ENCODE measurements at places on chromosomes 3 and 15. TPM values are rescaled to one million over a fixed set of nuclear protein-coding genes. Genes with fewer than 3 reads are reported as not detected.

DNA sequence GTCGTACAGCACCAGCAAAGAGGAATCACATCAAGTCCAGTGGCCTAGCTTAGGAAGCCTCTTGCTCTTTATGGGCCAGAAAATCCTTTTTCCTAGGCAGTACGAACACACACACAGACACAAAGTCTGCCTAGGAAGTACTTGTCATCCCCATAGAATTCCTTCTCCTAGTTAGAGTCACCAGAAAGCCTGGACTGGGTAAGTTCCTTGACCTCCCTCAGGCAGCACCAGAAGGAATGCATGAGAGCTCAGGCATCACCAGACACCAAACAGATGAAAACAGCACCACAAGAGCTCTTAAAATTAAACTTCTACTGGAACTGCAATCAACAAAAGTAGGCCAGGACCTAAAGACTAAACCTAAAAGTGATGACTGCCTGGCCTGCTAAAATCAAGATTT, 192.9 kb upstream of the CCDC54 start:
- DNase-seq = no peak
- no peaks in the 10 kb centered on the region for H3K27me3 ChIP-seq
- no peak overlapping the region for H3K27ac ChIP-seq
- no peaks in the 10 kb centered on the region for H3K36me3 ChIP-seq
- no peak overlapping the region for H3K4me3 ChIP-seq
- no peaks in the 10 kb centered on the region for H3K4me1 ChIP-seq

The KLHL40 gene
- total RNA-seq = 682 TPM

DNA sequence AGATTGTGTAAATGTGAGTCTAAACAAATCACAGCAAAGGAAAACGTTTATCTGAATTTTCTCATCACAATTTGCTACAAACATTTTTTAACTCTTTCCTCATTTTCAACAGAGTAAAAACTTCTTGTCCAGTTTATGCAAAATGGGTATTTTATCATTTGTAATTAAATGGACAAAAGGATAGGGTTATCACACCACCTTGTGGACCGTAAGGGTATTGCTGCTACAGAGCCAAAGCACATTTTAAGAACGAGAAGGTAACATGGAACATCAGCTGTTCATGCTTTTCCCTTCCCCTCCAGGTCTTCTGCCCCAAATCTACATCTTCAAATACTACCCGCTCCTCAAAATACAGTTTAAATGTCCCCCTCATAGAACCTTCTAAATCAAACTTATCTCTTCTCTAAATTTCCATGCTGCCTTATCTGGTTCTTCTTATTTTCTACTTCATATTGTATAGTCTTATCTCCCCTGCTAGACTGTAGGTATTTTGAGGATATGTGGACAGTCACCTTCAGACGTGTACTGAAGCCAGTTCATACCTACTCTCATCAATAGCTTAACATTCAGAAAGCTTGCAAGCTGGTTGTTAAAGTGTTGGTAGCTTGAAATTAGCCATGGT, 12.8 kb upstream of the SETMAR start:
- DNase-seq = no peak
- no peak overlapping the region for H3K4me3 ChIP-seq
- H3K27me3 ChIP-seq = no peaks in the 10 kb centered on the region
- no peak overlapping the region for H3K27ac ChIP-seq

DNA sequence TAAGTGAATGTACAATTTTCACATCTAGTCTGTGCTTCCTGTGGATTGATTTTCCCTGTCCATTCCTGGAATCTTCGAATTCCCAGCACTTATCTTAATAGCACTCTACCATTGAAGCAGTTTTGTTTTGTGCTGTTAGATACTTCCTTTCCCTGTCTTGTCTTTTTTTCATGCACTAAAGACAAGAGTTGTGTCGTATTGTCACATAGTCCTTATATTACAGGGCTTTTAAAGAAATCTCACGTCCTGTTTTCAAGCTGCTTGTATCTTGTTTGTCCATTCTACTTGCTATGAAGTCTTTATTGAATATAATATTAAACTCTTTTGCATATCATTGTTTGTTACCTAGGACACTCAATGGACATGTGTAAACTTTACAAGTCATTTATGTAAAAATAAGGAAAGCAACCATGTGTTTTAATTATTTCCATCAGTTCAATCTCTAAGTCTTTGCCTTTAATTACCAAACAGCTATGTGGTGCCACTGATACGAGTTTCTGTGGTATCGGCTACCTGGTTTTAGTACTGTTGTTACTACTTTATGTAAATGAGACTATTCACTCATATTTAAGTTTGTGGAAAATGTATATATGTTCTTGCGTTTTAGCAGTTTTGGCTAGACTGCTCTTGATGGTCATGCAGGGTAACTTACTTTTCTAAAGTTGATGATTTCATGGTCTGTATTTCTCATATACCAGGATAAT, 10.3 kb downstream of the PIK3CA start:
- H3K4me3 ChIP-seq = no peak overlapping the region
- H3K4me1 ChIP-seq = peaks cover 21% of the 10 kb centered on the region

The SLCO3A1 gene
- total RNA-seq = 3.6 TPM

The SRGAP3 gene
- 2.3 TPM for total RNA-seq
